ENCODE measurements at places on chromosomes 2 and 18.
A peak's percentile ranks its signal among the peaks of the same experiment; 100 is the strongest.

GRCh38 chr2:908568-908967 lies 42.1 kb upstream of the SNTG2 start:
- no peak for DNase-seq

- DNase-seq, result no peak
Measured at GRCh38 chr2:227482638-227483340, 10.8 kb downstream of the AGFG1 start.

DNA sequence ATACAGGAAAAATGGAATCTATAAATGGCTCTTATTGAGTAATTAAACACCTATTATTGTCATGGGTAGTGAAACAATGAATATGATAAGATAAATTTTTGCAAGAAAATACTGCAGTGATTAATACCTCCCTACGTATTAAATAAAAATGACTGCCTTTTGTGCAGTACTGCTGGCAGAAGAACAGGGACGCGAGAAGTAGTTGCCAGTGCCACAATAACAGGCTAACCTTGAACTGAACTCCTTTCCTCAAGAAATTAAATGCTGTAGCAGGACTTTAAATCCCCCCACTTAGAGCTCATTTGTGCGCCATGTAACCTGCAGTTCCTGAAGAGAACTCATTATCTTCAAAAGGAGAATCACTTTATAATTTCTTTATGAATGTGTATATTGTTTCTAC lies 24.6 kb downstream of the FIGN start:
- no peak for DNase-seq

DNA sequence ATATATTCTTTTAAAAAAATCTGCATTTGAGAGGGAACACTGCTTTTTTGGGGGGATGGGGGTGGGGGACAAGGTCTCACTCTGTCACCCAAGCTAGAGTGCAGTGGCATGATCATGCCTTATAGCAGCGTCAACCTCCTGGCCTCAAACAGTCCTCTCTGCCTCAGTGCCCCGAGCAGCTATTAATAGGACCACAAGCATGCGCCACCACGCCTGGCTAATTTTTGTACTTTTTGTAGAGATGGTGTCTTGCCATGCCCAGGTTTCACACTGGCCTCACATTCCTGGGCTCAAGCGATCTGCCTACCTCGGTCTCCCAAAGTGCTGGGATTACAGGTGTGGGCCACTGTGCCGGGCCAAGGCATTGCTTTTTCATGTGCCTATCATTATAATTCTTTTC lies 154.2 kb downstream of the ATAD2B start:
- DNase-seq, result no peak

GRCh38 chr2:180728928-180729559 lies 251.4 kb upstream of the UBE2E3 start:
- DNase-seq, result no peak

- DNase-seq, result no peak
Measured at GRCh38 chr2:236113425-236113824, 54.8 kb downstream of the GBX2 start.

GRCh38 chr2:176638167-176639015 lies 369.1 kb downstream of the MTX2 start:
- peak; percentile 44 for DNase-seq

DNA sequence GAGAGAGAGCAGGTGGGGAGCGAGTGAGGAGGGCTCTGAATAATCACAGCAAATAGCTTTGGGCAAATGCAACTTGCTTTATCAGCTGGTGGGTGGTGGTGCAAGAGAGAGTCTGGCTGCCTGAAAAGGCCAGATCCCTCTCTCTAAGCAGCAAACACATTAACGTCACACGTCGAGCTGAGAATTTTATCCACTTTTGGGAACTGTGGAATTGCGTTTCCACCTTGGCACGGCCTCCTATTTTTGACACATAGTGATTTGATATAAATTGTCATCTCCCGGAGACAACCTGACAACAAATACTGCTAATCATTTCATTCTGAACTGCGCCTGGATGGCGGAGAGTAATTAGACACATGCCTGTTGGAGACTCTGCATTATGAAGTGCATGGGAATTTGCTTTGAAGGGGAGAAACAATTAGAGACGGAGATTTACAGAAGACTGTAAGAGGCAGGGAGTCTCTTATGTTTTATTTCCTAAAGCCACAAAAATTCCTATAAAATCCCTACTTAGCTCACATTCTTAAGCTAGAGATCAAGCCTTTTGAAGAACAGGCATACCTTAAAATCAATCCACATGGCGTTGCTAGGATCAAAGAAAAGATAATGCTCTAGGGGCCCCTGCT lies 634.1 kb downstream of the TDRD15 start:
- no peak for DNase-seq

DNA sequence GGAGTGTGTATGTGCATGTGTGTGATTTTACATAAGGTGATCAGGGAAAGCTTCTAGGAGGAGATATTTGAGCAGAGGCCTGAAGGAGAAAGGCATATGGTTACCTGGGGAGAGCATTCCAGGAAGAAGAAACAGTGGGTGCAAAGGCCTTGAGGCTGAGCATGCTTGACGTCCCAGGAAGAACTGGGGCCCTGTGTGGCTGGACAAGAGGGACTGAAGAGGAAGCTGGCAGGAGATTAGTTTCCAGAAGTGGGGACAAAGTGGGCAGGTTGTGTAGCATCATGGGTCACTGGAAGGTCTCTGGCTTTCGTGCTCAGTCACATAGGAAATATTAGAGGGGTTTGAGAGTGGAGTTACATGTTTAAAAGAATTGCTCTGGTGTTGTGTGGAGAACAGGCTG lies 42.0 kb upstream of the POLE4 start:
- DNase-seq, result no peak

- no peak for DNase-seq
Measured at GRCh38 chr2:140064243-140064642, 1284.1 kb upstream of the NXPH2 start.

GRCh38 chr18:10140461-10141282 lies 226.9 kb downstream of the VAPA start:
- DNase-seq, result no peak

DNA sequence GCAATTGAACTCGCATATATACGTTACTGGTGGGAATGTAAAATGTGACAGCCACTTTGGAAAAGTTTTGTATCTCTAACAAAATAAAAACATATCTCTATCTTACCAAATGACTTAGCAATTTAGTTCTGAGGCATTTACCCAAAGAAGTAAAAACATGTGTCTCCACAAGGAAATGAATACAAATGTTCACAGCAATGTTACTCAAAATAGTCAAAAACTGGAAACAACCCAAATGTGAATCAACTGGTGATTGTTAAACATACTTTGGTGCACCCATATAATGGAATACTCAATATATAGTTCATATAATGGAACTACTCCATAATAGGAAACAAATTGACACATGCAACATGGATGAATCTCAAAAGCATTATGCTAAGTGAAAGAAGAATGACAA lies 70.4 kb upstream of the DNER start:
- DNase-seq, result no peak

DNA sequence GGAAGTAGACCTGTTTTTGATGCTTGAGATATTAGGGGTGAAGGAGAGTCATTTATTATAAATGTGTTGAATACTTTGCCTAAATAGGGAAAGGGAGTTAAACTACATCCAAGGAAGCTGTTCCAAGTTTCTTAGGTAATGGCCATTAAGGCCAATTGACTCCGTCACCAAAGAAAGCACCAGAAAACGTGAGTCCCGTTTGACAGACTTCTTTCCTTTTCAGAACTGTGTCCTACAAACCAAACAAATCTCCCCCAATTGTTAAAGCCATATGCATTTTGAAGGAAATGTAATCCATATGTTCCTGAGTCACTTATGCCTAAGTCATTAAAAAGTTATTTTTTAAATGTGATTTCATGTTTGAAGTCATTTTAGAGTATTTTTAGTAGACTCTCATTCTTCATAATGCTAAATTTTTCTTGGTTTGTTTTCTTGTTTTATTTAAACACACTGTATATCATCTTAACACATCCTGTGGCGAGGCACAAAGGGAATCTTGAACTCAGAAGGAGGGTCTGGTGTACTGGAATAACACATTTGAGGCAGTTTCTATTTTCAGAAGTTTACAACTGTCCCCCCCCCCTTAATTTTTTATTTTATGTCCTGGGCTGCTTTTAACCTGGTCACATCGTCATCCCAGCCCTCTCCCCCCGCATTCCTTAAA lies 133.7 kb downstream of the RHBDD1 start:
- DNase-seq, result no peak
